ENCODE measurements at places on chromosomes 5 and 9.

DNA sequence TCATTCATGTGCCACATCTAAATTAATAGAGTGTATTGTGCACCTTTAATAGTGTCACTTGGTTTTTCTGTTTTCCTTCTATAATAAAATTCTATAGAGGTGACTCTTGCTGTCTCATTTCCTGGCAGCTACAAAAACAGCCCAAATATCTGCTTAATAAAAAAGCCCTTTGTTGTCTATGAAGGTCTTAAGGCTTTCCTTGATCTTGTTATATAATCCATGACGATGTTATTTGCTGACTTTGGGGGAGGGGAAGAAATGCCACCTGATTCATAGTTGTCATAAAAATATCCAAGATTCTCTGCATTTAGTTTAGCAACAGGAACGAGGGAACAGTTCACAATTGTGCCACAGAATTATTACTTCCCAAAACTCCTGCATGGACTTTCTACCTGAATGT is 31.3 kb downstream of the CPEB4 start:
- DNase-seq, result no peak

DNA sequence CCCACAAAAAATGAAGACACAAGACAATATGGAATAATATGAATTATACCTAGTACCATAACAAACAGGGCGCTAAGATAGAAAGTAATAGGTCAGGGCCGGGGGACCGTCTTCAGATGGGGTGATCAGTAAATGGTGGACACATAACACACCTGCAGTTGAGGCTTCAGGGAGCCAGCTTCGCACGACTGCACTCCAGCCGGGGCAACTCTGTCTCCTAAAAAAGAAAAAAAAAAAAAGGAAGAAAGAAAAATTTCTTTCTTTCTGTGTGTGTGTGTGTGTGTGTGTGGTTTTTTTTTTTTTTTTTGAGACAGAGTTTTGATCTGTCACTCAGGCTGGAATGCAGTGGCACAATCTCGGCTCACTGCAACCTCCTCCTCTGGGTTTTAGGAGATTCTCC is 75.0 kb upstream of the HSPA9 start:
- DNase-seq, result no peak

- DNase-seq, result no peak
Measured at GRCh38 chr9:99731950-99732349, 89.7 kb upstream of the NR4A3 start.

- no peak for DNase-seq
Measured at GRCh38 chr9:132768932-132769905, 99.0 kb downstream of the GTF3C4 start.

GRCh38 chr9:136399176-136400037 is 563 bp downstream of the SNAPC4 start:
- no peak for DNase-seq

- DNase-seq, result no peak
Measured at GRCh38 chr5:90071066-90071465, 338.5 kb downstream of the CETN3 start.

GRCh38 chr5:139575751-139576150 is 14.6 kb downstream of the UBE2D2 start:
- DNase-seq, result no peak

DNA sequence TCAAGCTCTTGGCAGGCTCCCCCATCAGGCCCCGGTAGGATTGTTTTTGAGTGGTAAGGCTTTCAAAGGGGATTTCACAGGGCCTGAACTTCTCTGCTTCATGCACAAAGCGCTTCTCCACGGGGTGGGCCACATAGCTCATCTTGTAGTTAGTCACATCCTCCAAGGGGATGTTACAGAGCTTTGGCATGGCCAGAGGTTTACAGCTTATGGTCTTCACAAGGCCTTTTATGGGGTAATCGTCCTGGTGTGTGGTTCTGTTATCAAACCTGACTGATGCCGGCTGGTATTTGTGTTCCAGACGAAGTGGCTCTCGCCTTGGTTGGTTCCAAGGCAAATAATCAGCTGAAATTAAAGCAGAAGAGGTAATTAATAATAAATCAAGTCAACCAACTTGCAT is 104.3 kb downstream of the SAXO1 start:
- no peak for DNase-seq

GRCh38 chr9:134347996-134348395 is 21.7 kb downstream of the RXRA start:
- DNase-seq, result no peak
